Endodermal cell (in vitro differentiated cells): ENCODE measurements at places on chromosomes 4 and X. TPM values are rescaled to one million over a fixed set of nuclear protein-coding genes. Genes with fewer than 3 reads are reported as not detected.

- no peak for DNase-seq
- H3K4me3 ChIP-seq: no peak overlapping the region
- H3K36me3 ChIP-seq: peaks cover 9% of the 10 kb centered on the region
- H3K4me1 ChIP-seq: no peaks in the 10 kb centered on the region
- H3K27ac ChIP-seq: no peak overlapping the region
Observed at GRCh38 chrX:20254712-20255299, 11.9 kb downstream of the RPS6KA3 start.

GRCh38 chr4:183450108-183450507 is 5.7 kb downstream of the CDKN2AIP start:
- DNase-seq: no peak
- H3K4me3 ChIP-seq: no peak overlapping the region
- H3K27me3 ChIP-seq: no peaks in the 10 kb centered on the region
- H3K27ac ChIP-seq: no peak overlapping the region
- H3K36me3 ChIP-seq: peaks cover 55% of the 10 kb centered on the region
- no peaks in the 10 kb centered on the region for H3K4me1 ChIP-seq

DNA sequence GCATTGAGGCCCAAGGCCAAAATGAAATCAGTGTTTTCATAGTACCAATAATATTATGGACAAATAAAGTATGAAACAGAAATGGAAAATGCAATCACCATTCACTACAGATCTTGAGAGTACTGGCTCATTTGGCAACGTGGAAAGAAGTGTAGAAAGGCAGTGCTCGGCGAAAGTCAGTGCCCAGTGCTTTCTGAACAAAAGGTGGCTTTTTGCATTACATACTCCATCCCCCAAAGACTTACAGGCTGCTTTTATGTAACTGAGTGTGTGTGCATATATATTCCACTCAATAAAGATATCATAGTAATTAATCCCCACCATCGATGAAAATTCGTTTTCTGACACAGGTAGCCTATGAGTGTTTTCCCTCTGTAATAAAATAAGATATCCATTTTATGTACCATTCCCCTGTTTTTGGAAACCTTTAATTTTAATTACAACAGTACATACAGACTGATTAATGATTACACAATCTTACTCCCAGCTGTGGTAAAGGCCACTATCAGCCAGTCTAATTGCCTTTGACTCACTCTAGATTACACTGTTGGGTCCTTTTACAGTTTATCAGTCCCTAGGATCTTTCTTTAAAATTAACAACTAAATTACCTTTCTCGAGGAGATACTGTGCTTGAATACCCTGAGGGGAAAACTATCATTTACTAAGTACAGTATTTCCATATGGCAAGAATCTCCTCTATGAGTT is 65.9 kb downstream of the MAD2L1 start:
- H3K36me3 ChIP-seq: no peaks in the 10 kb centered on the region
- no peaks in the 10 kb centered on the region for H3K27me3 ChIP-seq
- peak overlapping the region; percentile 6 for H3K4me3 ChIP-seq
- no peak overlapping the region for H3K27ac ChIP-seq
- H3K4me1 ChIP-seq: no peaks in the 10 kb centered on the region

GRCh38 chr4:150867148-150867547 is 147.9 kb downstream of the LRBA start:
- H3K27ac ChIP-seq: no peak overlapping the region
- H3K4me1 ChIP-seq: no peaks in the 10 kb centered on the region
- peaks cover 21% of the 10 kb centered on the region for H3K36me3 ChIP-seq
- DNase-seq: no peak

DNA sequence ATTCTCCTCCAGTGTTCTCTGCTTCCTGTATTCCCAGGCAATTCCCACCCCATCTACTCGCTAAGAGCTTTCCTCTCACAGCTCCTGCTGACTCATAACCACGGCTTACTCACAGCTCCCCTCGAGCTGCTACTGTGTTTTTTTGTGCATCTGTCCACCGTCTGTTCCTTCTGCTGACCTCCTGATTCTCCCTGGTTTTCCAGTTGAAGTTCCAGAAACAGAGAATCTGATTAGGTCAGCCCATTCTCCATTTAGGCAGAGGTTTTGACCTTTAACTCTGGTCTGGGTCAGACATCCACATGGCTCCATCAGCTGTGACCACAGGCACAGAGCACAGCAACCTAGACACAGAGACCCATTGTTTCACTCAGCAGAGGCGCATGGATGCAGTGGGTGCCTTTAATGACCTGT is 5.5 kb upstream of the SMIM20 start:
- no peak overlapping the region for H3K27ac ChIP-seq
- no peaks in the 10 kb centered on the region for H3K4me1 ChIP-seq
- H3K27me3 ChIP-seq: no peaks in the 10 kb centered on the region
- DNase-seq: no peak
- no peak overlapping the region for H3K4me3 ChIP-seq

DNA sequence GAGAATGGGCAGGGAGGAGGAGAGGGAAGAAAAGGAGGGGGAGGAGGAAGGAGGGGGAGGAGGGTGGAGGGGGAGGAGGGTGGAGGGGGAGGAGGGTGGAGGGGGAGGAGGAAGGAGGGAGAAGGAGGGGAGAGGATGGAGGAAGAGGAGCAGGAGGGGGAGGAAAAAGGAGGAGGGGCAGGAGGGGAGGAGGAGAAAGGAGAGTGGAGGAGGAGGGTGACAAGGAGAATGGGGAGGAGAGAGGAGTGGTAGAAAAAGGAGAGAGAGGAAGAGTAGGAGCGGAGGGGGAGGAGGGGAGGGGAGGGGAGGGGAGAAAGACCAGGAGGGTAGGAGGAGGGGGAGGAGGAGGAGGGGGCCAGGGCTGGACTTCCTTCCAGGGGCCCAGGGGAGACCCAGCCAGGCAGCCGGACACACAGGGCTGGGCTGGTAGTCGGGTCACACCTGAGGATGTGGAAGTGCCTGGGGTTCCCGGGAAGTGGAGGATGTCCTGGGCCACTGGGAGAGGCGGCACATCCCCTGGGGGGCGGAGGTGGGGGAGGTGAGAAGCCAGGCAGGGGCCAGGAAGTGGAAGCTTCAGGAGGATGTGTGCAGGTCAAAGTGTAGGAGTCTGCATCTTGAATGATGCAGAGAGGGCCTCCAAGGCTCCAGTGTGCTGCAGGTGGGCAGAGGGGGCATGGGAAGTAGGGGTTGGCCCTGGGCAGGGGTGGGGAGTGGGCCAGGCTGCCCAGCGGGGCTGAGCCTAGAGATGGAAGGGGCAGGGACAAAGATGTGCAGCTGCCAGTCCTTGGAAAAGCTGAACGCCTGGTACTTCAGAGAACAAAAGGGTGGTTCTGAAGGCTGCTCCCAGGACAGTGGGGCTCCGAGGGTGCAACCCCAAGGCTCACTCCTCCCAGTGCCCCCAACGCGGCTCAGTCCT is 18.8 kb downstream of the IL3RA start:
- peak; percentile 82 for DNase-seq
- no peaks in the 10 kb centered on the region for H3K27me3 ChIP-seq

The HMX1 gene
- total RNA-seq: 0.79 and 1.2 TPM in 2 replicates

- no peaks in the 10 kb centered on the region for H3K36me3 ChIP-seq
- no peak overlapping the region for H3K4me3 ChIP-seq
- no peak overlapping the region for H3K27ac ChIP-seq
Observed at GRCh38 chr4:115053313-115053712, 60.1 kb downstream of the NDST4 start.
